ENCODE measurements at places on chromosomes 1 and 21. TPM values are rescaled to one million over a fixed set of nuclear protein-coding genes. Genes with fewer than 3 reads are reported as not detected.

DIRAS3 gene
- 8.6 TPM for total RNA-seq

DNA sequence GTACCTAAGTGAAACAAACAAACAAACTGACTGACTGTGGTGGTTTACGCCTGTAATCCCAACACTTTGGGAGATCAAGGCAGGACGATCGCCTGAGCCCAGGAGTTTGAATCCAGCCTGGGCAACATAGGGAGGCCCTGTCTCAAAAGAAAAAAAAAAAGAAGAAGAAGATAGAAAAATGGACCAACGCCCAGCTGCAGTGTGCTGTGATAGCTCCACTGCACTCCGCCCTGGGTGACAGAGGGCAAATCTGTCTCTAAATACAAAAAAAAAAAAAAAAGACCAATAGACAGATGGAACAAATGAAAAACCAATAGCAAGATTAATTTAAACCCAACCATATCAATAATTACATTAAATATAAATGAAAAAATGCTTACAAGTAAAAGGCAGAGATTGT lies 13.9 kb downstream of the AKR7A3 start:
- DNase-seq = no peak

GRCh38 chr1:36851595-36851994 lies 182.7 kb downstream of the GRIK3 start:
- DNase-seq = no peak

DNA sequence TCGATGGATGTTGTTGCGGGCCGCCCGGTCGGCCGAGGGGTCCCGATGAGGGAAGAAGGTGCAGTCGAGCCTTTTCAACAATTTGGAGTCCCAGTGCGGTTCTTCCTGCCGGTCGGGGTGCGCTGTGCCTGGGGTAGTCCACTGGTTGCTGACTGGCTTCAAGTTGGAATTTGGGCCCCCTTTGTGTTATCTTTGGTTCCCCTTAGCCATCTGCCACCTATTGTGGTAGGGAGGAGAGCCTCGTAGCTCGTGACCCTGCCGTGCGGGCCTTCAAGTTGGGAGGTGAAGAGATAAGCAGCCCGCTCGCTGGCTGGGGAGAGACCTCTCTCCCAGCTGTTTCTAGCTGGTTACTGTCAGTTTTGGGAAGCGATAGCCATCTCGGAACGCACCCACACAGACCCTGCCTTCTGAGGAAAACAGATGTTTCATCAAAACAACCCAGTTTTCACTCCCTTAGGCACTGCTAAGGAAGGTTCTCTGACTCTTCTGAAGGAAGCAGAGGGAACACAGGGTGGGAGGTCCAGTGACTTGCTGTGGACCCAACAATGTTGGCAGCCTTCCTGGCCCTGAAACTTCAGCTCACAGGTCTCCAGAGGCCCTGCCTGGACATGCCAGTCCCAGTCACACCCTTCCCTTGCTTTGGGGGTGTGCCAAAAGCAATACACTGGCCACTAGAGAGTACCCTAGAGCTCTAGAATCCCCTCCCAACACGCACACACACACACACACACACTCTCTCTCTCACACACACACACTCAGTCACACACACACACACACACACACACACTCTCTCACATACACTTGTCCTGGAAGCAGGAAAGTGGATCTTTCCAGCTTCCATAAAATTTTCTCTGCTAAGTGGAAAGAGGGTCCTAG lies 1.0 kb downstream of the BTG2 start:
- peak; percentile 75 for DNase-seq

S100A7 gene
- not detected for total RNA-seq

TCP10L gene
- total RNA-seq = not detected

GRCh38 chr1:218604217-218604616 lies 259.1 kb downstream of the TGFB2 start:
- DNase-seq = peak; percentile 58

NBPF6 gene
- not detected for total RNA-seq

MPZ gene
- 0.18 TPM for total RNA-seq

DNA sequence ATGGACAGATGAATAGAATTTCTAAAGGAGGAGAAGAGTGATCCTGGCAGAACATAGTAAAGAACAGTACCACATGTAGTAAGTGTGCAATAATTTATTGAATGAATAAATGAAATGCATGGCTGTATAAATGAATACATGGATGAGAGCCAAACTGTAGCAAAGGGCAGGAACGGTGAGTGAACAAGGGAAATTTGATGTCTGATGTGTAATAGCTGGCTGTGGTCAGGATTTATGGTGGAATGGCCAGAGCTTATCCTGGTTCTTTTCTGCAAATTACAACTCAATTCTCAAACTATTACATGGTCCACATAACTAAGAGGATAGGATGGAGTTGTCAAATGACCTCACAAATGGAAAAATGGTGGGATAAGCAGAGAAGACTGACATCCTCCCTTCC lies 43.2 kb upstream of the ARHGAP29 start:
- no peak for DNase-seq

- DNase-seq = no peak
These were observed 3.6 kb downstream of the ECM1 start for GRCh38 chr1:150511551-150511950.

TOR1AIP1 gene
- 64.5 TPM for total RNA-seq

- DNase-seq = no peak
These were observed 54.0 kb upstream of the BOLA1 start for GRCh38 chr1:149845416-149845815.

DNA sequence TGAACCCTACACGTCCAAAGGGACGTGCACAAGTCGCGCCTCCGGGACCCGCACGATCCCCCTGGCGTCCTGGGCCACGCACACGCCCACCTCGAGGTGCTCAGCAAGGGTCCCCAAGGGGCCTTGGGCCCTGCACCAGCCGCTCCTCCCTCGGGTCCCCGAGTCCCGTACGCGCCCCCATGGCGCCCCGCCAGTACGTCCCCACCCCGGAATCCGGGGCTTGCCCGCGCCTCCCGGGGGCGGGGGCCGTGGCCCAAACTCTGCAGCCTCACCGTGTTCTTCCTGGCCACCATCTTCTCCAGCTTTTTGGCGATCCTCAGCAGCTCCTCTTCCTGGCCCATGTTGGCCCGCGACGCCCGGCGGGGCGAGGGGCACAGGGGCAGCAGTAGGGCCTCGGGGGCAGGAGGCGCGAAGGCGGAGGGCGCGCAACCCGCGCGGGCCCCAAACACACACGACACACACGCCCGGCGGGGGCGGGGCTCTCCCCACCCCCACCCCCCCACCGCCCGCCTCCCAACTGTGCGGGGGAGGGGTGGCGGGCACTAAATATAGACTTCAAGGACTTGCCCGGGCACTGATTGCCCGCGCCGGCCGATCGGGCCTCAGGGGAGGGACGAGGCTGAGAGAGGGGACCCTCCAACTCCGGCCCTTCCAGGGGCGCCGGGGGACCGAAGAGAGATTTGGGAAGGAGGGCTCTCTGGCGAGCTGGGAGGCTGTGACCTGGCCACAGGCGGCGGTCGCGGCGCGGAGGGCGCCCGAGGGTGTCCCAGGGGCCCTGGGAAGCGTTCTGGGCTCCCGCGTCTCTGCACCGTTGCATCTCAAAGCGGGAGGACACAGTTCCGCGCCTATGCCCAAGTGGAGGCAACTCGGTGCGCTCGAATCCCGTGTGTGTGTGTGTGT lies at the start of gene TCEA3:
Gene TCEA3 (minus strand): TSS at position 456 of the 900 bp plus-strand sequence. CDS start 115 bp downstream, at position 341.
- DNase-seq = no peak

CR1L gene
- total RNA-seq = not detected

DNA sequence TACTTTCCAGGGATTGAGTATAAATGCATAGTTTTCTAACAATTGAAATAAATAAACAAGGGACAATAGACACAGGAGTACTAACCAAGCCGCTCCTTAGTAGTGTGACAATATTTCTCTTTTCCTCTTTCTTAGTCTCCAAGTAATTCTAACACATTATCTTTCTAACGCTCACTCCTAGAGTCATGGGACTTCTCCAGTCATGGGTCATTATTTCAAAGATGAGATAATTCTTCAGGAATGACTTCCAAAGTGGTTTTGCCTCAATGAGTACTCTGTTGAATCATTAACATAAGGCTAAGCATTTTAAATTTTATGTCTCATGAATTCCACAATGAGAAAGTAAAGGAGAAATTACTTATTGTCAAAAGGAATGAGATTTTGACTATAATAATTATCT lies 605.8 kb upstream of the ADAMTS5 start:
- peak; percentile 90 for DNase-seq

MX2 gene
- total RNA-seq = 0.54 TPM

CD2 gene
- total RNA-seq = not detected

DNA sequence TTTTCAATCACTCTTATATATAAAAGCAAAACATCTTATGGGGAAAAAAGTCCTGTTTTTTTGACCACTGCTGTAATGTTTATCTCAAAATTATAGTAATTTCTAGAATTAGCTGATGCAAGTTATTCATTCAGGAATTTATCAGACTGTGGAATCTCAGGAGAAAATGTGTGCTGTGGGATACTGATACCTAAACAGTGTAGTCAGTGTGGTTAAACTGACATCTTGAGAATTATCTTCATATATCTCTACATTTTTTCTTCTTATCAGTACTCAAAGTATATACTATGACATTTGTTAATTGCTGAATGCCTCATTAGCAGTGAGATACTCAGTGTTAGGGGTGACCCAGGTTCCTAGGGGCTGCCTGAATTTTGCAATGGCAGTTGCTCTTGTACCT lies 839.3 kb downstream of the KCNT2 start:
- DNase-seq = peak; percentile 22

DNA sequence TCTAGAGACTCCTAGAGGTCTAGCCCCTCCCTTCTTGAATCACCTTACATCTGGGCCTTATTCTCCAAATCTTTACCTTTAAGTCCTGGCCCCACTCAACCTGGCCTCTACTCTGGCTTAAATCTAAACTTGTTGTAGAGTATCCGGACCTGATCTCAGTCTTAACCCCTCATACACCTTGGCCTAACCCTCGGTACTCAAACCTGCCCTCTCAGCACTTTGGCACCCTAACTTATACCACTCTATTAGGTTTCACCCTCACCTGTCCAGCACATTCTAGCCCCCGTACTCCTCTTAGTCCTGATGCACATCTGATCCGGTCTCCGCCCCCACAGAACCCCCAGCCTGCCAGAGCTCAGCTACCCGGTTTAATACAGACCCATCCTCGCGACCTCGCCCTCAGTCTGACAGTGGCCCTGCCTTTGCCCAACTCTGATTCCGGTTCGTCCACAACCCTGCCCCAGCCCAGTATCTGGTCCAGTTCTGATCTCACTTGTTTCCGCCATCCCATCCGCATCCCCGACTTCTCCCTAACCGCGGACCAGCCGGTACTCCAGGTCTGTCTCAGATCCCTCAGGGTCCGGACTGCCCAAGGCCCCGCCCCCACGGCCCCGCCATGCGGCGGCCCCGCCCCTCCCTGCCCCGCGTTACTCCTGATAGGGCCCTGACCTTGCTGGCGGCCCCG lies 1.5 kb downstream of the TRIM62 start:
- DNase-seq = peak; percentile 80

RGS16 gene
- total RNA-seq = 0.28 TPM

DNA sequence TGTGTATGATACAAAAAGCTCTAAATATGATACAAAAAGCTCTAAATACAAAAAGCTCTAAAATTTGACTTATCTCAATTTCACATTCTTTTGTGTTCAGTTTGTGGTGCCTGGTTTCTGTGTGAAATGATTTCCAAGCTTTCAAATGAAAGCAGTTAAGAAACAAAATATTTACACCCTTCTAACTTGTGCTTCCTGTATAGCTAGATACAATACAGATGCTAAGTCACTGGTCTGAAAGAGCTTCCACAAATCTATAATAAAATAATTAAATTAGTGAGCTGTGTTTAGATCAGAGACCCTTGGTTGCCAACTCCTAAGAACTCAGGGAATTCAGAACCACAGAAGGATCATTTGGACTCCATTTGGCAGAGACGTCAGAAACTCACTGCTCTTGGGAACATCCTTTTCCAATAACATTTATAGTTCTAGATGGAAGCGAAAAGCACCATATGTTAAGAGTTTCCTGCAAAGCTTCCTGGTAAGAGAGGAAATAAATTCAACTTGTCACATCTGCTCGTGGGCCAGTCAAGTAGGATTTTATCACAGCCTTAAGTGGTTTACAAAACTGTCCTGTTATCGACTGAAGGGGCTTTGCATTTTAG lies 1079.1 kb downstream of the ADGRL2 start:
- DNase-seq = no peak

DNA sequence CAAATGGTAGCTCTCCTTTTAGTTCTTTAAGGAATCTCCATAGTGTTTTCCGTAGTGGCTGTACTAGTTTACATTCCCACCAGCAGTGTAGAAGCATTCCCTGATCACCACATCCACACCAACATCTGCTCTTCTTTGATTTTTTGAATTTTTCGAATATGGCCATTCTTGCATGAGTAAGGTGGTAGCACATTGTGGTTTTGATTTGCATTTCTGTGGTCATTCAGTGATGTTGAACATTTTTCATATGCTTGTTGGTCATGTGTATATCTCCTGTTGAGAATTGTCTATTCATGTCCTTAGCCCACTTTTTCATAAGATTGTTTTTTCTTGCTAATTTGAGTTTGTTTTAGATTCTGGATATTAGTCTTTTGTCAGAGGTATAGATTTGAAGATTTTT lies 84.6 kb upstream of the B3GALT2 start:
- DNase-seq = peak; percentile 92

SFN gene
- total RNA-seq = 0.18 TPM

ROR1 gene
- total RNA-seq = 10.0 TPM

GRCh38 chr1:208077232-208078075 lies 166.5 kb upstream of the CD34 start:
- DNase-seq = no peak

GRCh38 chr1:67683316-67683715 lies 1.7 kb upstream of the GADD45A start:
- peak; percentile 78 for DNase-seq

GRCh38 chr1:221715321-221716169 lies 26.3 kb downstream of the DUSP10 start:
- peak; percentile 77 for DNase-seq

DNA sequence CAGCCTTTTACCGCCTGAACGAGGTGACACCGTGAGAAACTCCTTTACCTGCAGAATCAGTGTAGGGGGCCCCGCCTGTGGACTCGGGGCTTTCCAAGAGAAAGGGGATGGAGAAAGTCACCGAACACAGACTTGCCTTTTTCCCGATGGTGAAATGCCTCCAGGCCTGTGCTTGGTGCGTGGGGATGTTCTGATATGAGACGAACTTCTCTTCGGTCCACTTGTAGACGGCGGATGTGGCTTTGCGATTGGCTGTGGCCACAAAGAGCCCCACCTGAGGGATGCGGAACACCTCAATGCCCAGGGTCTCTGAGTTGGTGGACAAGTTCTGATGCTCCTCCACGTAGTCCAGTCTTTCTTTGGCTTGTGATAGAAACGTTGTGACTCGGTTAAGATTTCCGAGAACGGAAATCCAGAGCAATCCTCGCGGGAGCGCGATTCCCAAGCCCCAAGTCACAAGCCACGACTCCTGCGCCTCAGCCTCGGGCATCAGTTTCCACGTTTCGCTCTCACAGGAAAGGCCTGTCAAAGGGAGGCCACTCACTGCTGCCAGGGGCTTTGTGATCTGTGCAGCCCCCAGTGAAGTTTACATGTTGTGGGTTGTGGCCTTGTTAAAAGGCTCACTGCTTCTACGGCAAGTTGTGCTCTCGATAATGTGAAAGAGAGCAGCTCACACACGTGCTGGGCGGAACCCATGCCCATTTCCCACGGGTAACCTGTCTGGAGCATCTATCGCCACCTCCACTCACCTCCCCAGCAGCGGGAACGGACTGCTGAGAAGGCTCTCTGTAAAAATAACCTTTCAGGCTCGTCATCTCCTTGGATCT lies 12.6 kb downstream of the KRTAP10-1 start:
- DNase-seq = no peak

IL22RA1 gene
- not detected for total RNA-seq

- DNase-seq = no peak
These were observed 37.6 kb downstream of the PTGFRN start for GRCh38 chr1:116947092-116947860.

CD101 gene
- not detected for total RNA-seq

Data from IMR-90 (cell line).